ENCODE measurements at places on chromosomes 1 and 21.

DNA sequence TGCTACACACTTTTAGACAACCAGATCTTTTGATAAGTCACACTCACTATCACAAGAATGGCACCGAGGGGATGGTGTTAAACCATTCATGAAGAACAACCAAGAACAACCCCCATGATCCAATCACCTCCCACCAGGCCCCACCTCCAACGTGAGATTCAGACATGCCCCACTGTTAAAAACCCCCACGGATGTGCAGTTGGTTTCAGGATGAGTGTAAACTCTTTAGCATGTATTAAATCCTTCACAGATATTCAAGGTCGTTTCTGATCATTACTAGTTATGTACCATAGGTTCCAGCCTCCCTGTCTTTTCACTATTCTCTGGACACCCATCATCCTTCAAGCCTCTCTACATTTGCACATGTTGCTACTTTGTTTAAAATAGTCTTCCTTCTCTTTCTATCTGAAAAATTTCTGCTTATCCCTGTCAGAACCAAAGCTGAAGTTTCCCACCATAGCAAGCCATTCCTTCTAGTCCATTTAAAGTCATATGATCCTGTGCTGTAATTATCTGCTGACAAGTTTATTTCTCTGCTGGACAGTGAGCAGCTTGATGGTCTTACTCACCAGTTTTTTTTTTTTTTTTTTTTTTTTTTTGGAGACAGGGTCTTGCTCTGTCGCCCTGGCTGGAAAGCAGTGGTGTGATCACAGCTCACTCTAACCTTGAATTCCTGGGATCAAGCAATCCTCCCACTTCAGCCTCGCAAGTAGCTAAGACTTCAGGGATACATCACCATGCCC lies 36.8 kb downstream of the MAP10 start:
- no peak for DNase-seq

DNA sequence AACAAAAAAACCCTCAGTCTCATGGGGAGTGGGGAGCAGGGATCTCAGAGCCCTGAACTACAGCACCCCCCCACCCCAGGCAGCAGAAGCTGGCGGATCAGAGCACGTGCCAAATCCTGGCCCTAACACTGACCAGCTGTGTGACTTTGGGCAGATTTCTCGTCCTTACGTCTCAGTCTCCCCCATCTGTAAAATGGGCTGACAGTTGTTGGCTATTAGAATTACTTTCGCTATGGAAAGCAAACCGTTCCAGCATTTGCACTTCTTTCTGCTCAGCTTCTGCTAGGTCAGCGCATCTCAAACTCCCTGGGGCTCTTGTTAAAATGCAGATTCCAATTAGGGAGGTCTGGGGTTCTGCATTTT lies 15.5 kb downstream of the TNFRSF8 start:
- no peak for DNase-seq

- no peak for DNase-seq
Observed at GRCh38 chr1:156812293-156812990, 4.2 kb downstream of the SH2D2A start.

DNA sequence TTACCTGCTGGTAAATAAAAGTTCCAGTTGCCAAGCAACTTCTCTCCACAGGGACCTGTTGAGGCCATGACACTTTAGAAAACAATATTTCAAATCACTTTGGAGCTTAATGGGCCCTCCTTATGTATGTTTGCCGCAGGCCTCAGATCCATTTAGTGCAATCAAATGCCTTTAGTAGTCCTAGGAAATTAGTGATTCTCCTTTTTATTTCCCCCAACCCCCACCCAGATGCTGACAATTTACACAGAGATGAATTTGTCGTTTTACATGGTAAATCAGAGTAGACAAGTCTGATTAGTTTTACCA lies 83.6 kb downstream of the CLIC4 start:
- DNase-seq, result peak; percentile 44
